ENCODE measurements at places on chromosomes 3 and 15. TPM values are rescaled to one million over a fixed set of nuclear protein-coding genes. Genes with fewer than 3 reads are reported as not detected.

GRCh38 chr3:160451602-160452001 lies 2.0 kb upstream of the TRIM59 start:
- DNase-seq, result no peak

- no peak for DNase-seq
Observed at GRCh38 chr3:37984596-37984995, 6.0 kb upstream of the VILL start.

- no peak for DNase-seq
Observed at GRCh38 chr3:191915712-191916111, 454.7 kb downstream of the PYDC2 start.

GRCh38 chr3:53804697-53805462 lies 41.3 kb downstream of the CHDH start:
- DNase-seq, result no peak

- DNase-seq, result no peak
Observed at GRCh38 chr15:81286621-81287121, 37.3 kb downstream of the STARD5 start.

- DNase-seq, result no peak
Observed at GRCh38 chr3:151460774-151461450, at the start of gene IGSF10. Gene IGSF10, minus strand, starts transcription at chr3:151461061. Its CDS starts 2,352 bp downstream, at chr3:151458709.

- no peak for DNase-seq
Observed at GRCh38 chr3:65402597-65402996, 636.1 kb downstream of the MAGI1 start.

GRCh38 chr3:111857474-111857873 lies 1.6 kb upstream of the PHLDB2 start:
- no peak for DNase-seq

GRIP2 gene
- total RNA-seq, result 1.2 TPM

ZBTB38 gene
- total RNA-seq, result 159 TPM

Data from tibial nerve (tissue), 4 donors.